ENCODE measurements at places on chromosomes 2 and 18.

GRCh38 chr18:44031063-44031462, 649.6 kb upstream of the SETBP1 start:
- no peak for DNase-seq

DNA sequence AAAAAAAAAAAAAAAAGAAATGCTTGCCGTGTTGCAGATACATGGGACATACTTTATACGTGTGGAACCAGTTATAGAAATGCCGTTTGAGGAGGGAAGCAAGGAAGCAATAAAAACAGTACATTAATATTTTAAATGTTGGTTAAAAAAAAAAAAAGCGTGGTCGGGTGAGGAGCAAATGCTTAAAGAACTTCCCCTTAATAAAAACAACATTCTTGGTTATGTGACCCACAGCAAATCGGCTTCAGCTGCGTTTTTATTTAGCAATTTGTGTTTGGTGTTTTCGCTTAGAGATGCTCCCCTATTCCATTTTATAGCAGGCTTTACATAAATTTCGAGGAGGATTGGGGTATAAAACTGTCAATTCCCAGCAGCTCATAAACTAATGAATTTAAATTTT, 223.6 kb downstream of the LRRTM1 start:
- DNase-seq: no peak

DNA sequence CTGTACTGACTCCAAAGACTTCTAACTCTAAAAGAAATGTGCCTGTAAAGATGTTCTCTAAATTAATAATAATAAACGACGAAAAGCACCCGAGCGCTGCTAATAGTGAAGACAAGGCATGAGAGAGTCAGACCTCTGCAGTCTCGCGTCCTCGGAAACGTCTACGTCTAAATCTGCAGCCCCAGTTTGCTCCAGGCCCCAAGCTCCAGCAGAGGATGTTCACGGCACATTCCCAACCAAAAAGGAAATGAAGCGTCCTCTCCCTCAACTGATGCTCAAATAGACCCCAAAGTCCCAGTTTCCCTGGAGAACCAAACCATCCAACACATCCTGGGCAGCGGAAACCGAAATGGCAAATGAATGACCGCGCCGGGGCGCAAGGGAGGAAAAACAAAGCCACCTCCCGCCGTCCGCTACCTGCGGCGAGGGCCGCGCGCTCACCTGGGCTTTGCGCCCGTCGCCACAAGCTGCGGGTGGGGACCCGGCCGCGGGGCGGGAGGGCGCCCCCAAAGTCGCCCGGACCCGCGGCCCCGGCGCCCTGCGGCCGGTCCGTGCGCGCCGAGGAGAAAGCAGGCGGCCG, 47.1 kb upstream of the CCDC150 start:
- DNase-seq: no peak

DNA sequence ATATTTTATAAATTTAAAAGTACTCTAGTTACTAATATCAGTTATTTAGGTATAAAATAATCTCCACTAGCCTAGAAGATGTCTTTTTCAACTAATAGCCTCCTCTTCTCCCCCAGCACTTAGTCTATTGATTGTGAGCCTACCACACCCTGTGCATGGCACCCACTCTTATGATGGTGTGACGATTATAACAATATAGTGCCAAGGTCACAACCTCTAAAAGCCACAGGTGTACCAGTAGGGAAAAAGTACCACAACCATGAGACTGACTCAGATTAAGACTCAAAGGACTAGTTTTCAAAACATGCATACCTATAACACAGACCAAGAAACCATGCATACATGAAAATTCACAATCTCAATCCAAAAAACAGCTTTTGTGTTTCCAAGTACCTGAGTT, 27.6 kb downstream of the THADA start:
- DNase-seq: no peak

- no peak for DNase-seq
Measured at GRCh38 chr2:16869711-16870110, 204.1 kb upstream of the CYRIA start.

GRCh38 chr2:22481486-22482259, 903.3 kb upstream of the KLHL29 start:
- DNase-seq: no peak

- no peak for DNase-seq
Measured at GRCh38 chr2:220736778-220737177, 835.3 kb downstream of the EPHA4 start.

DNA sequence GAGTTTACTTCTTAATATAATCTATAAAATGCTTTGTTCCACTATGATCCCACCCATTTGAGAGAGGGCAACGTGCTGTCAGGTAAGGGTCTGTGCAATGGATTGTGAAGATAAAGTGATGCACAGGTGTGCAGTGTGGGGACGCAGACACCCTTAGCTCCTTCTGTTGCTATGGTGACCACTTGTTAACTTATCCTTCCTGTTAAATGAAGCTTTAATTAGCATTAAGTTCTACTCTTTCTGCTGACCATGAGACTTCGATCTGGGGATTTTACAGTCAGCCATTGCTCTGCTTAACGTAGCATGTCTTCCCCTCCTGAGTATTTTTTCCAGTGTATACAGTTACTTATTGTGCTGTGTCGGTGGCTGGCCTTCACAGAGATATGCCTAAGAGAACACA, 23.1 kb upstream of the ALKAL2 start:
- no peak for DNase-seq

DNA sequence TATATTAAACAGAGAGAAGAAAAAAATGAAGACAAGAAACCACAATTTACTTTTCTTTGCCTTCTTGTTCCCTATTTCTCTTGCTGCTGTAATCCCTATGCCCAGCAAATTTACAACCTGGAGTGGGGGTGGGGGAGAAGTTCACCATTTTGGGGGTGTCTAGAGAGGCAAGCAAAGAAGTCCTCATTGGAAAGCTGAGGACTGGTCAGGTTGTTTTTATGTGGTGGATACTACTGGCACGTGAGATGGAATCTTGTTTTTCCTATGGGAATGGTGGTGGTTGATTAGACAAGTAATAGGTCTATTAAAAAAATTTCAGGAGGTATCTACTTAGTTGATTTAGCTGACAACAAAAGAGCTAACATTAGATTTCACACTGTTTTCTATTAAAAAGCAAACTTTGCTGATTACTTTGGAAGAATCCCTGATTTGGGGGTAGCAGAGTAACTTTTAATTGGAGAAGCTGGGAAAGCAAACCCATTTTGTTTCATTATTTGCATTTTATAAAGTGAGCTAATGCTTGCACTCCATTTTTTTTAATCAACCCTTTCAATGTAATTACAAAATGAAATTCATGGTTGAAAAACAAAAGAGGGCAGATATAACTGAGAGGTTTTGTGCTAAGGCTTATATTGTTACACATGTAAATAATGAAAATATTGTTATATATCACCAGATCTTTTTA, 6.0 kb downstream of the POU3F3 start:
- no peak for DNase-seq

DNA sequence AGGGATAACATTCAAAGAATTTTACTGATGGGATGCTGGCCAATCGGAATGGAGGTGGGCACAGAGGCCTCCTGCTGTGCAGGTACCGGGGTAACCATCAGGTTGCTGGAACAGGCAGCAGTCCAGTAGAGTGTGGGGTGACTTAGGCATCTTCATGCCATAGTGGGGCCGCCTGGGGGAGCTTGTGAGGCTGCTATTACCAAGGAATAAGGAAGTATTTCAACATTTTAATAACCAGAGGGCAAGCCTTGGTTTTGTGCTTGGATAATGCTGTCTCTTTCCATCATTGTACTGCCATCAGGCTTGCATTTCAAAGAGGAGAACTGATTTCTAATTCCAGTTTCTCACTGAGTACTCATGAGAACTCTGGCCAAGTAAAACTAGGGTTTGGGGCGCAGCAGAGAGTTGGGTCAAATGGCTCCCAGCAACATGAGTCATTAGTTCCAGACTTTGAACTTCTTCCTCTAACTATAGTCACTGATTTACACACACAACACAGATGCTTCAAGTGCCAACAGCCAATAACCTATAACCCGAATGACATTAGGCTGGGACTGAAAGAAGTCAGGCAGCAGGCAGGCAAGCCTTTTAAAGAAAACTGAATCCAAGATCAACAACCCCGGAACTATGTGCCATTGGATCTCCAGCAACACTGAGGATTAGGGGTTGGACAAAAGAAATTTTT, 56.1 kb upstream of the FHL2 start:
- DNase-seq: peak; percentile 41

DNA sequence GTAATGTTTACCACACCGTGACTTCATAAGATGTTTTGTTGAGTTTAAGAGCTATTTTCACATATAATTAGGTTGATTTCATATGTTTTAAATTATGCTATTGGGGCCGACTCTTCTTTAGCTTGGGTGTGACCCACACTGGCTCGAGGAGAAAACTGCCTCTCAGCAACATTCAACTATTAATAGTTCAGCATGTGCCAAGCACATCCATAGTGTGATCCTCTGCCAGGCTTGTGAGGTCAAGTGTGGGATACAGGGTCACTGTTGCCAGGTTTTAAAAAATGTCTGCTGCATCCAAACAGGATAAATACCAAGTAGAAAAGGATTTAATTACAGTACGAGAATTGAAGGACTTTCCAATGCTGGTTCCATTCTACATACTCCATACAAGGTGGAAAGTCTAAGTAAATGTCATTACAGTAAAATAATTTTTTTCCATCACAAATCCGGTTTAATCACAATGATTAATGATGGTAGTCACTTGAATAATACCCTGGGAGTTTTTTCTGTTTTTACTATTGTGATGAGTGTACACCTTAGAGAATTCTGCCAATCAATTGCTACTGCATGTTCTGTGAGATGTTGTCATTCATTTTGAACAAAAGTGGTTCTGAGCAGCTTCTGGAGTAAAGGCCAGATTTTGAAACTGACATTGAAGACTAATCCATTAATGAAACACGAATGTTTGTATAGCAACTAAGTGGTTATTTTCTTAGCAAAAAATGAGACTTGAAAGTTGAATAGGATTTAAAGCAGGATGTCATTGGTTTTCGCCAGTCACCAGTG, 84.5 kb downstream of the ABI2 start:
- peak; percentile 28 for DNase-seq

GRCh38 chr2:47541848-47542450, 139.0 kb downstream of the MSH2 start:
- no peak for DNase-seq

GRCh38 chr18:1774261-1774660, 797.0 kb downstream of the METTL4 start:
- DNase-seq: no peak

DNA sequence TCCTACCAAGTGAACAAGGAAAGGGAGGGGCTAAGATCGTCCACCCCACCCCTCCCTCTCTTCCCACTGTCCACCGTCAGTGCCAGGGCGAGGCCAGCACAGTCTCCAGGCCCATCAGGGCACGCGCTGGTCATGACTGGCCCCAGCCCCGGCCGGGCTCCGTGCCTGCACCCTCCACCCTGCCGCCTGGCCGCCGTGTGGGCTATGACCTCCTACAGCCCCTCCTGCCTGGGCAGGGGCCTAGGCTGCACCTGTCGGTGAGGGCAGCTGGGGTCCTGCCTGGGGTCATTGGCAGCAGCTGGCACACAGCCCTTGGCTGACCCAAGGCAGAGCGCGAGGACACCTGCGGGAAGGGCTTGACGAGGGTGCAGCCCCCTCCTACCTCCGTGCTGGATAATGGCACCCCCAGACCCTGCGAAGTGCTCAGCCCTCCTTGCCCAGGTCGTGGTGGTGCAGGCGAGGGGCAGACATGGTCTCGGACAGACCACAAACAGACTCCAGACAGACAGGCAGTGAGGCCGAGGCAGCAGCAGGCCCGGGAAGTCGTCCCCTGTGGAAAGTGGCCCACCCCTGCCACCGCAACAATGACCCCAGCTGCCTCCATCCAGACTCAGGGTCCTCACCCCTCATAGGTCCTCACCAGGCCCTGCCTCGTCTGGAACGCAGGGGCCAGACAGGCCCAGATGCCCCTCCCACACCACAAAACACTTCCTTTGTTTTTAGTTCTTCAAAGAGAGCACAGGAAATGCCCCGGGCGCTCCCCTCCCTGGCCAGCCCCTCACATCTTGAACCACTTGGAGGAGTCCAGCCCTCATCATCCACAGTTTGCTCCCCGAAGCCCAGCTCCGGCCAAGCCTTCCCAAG, 43.1 kb upstream of the GPC1 start:
- DNase-seq: no peak

DNA sequence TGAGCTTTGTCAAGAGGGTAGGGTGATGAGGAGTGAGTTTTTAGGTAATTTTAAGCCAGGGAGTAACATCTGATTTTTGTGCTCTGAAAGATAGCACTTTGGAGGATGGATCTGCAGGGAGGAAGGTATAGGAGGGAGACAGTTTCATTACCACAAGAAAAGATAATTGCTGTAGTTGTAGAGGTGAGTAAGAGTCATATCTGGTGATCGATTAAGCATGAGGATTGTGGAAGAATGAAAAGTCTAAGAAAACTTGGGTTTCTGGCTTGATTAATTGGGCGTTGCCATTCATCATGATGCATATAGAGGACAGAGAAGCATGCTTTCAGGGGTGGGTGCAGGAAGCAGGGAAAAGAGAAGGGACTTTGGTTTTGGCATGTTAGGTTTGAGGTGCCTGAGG, 18.5 kb downstream of the KCMF1 start:
- no peak for DNase-seq

- no peak for DNase-seq
Measured at GRCh38 chr2:145302886-145303285, 783.0 kb upstream of the ZEB2 start.

DNA sequence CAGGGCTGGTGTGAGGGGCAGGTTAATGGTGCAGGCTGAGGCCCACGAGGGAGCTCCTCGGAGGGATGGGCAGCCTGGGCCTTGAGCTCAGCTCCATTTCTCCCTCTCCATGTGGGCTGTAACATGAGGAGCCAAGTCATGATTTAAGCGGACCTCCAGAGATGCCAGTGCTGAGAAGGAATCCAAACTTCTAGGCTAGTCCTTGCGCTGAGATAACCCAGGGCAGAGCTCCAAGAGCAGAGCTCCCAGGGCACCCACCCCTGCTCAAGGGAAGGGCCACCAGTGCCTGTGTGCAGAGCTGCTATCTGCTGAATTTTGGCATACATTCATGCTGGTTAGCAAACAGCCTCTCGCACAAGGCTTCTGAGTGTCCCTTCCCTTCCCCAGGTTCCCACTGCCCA, 95.1 kb downstream of the MRO start:
- no peak for DNase-seq

- DNase-seq: peak; percentile 62
Measured at GRCh38 chr2:27262379-27263286, at the start of gene SLC30A3. SLC30A3 (minus strand) TSS chr2:27263047; CDS start chr2:27262906, 141 bp downstream.

DNA sequence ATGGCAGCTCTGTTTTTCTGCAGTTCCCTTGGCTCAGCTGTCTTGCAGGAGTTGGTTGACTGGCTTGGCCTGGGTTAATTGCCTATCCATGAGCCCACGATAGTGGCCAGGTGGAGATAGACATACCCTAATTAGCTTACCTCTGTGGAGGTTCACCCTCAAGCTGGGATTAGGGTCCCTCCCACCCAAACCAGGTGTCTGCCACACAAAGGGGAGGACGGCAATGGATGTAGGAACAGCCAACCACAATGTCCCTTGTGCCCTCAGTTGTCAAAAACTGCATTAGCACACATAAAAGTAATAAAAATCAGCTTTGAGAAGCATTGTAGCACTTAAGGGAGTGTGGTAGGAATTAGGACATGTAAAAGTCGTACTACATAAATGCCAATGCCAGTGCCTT, 4.2 kb downstream of the CYP27A1 start:
- DNase-seq: no peak

GRCh38 chr2:44947028-44947375, 5.5 kb downstream of the SIX3 start:
- DNase-seq: no peak
